ENCODE measurements at places on chromosomes 7 and 10. TPM values are rescaled to one million over a fixed set of nuclear protein-coding genes. Genes with fewer than 3 reads are reported as not detected.

The NFKB2 gene
- 36.0 TPM for total RNA-seq

The SEC23IP gene
- total RNA-seq, result 25.3 TPM

The NEUROG3 gene
- total RNA-seq, result not detected

The GPR158 gene
- 4.9 TPM for total RNA-seq

The AHCYL2 gene
- total RNA-seq, result 15.2 TPM

The CTAGE4 gene
- total RNA-seq, result under 0.01 TPM

The KAZALD1 gene
- 21.2 TPM for total RNA-seq

The COL26A1 gene
- not detected for total RNA-seq

The LRRC4 gene
- under 0.01 TPM for total RNA-seq

The MKX gene
- not detected for total RNA-seq

The LBX1 gene
- total RNA-seq, result under 0.01 TPM

All from cardiac atrium fibroblast (primary cell).